ENCODE measurements at places on chromosomes 11 and 22.

DNA sequence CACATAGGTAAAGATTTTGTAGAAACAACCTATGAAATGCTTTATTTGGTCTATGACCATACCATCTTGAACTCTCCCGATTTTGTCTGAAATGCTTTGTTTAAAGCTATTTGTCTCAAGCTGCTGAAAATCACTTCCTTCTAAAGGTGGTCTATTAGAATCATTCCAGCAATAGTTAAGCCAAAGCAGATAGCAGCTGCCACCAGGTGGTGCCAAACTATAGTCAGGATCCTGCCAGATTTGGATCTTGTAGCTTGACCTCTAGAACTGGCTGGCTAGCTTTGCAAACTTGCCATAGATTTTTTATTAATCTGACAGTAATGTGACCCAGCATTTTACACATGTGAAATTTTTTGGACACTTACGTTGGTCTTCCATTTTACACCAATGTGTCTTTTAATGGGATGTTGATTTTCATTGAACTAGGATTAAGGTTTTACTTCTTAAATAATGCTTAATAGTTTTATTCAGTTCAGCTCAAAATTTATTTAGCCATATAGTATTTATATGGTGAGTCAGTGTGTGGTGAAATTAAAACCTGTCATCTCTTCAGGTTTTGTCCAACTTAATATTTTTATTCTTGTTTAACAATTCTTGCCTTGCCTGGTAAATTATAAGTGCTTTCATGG is 19.7 kb downstream of the CTR9 start:
- peak; percentile 58 for ATAC-seq

DNA sequence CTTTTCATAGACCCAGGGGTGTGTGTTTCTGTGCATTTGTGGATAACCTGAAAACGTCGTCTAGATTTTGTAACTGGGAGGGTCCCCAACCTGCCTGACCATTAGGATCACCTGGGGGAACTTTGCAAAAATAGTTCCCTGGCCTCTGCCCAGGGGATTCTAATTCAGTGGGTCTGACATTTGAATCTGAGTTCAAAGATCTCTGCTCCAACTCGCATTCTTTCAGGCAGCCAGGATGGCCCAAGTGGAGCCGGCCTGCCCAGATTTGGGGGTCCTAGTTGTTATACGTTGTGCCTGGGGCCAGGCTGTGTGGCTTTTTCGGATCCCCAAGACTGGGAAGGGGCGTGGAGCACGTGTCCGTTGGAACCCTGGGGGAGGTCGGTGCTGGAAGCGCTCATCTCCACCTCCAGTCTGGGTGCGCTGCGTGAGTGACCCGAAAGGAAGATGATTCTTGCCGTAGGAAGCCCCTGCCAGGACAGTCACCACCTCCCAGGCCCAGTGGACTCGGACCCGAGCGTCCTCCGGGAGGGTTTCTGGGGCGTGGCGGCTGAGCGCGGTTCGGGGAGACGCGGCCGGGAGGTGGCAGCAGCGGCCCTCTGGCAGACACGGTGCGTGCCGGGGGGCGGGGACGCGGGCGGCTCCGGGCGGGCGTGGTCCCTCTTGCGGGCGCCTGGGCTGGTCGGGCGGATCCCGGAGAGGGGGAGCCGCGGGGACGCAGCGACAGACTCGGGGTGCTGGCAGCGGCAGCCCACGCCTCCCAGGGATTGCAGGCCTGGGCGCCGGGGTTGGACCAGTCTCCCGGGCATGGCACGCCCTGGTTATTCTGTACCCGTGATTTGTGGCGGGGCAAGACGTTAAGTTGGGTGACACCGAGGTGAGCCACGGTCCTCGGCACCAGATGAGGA is 29.2 kb upstream of the PLET1 start:
- peak; percentile 89 for ATAC-seq

DNA sequence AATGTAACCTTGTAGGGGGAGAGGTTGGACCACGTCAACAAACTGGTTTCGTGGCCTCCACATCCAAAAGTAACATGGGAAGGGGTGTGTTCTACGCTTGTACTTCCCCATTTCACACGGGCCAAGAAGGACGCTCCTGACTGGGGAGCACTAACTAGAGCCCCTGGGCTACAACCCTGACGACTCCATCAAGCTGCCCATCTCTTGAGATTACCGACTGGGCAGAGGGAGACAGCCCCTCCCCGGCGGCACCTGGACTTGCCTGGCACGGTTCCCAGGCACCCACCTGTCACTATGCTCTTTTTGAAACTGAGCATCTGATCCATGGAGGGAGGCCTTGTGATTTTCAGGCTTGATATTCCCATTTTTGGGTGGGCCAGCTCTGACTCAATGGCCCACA is 68.5 kb downstream of the SHANK2 start:
- no peak for ATAC-seq

- no peak for ATAC-seq
Measured at GRCh38 chr11:40597546-40598113, 861.8 kb downstream of the LRRC4C start.

- no peak for ATAC-seq
Measured at GRCh38 chr11:92505689-92506088, 281.1 kb downstream of the FAT3 start.

DNA sequence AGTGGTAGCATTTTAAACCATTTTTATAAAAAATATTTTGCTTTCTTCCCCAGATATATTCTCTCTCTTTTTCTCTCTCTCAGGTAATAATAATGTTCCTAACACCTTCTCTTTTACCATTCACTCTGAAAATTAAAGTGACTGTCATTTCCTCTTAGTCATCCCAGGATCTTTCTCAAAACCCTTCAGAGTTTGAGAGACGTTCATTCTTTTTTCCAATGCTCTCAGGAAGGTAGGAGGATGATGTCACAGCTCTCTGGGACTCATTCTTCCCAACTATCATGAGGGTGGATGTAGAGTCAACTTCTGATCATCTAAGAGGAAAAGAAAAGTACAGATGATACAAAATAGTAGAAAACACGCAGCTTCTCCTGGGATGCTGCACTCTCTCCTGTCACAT is 60.2 kb upstream of the CRTAM start:
- ATAC-seq = no peak

GRCh38 chr22:31122532-31123291 is at the start of gene INPP5J:
Gene INPP5J, plus strand, starts transcription at chr22:31122966. Its CDS starts 49 bp downstream, at chr22:31123015.
- ATAC-seq = peak; percentile 96

GRCh38 chr11:63622323-63622722 is 8.1 kb upstream of the PLAAT3 start:
- ATAC-seq = no peak

GRCh38 chr22:43088627-43088983 is 586 bp downstream of the TTLL1 start:
- peak; percentile 5 for ATAC-seq

DNA sequence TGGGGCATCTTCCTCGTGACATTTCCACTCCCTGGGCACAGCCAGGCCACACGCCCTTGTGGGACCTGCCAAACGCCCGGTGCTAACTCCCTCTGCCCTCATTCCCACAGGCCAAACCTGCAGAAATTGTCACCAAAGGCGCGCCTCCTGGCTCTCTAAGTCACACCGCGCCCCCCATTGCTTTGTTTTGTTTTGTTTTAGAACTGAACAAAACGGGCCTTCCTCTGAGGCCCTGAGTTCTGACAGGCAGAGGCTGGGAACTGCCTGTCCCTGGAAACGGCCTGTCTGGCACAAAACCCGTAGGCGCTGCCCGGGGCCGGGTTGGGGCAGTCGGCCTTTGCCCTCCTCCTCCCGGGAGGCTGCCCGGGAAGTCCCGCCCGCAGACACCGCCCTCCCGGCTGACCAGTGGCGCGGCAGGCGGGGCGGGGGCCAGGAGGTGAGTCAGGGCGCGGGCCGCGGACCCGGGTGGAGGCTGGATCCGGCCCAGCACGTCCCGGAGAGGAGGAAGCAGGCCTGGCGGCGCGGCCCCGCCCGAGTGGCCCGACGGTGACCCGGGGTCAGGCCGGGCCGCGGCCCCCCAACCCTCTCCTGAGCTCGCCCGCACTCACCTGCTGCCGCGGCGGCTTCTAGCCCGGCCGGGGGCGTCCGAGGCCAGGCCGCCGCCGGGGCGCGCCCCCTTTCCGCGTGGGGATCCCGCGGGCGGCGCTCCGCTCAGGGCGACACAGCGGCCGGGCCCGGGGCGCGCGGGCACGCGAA is 465 bp downstream of the SUN2 start:
- ATAC-seq = peak; percentile 64

DNA sequence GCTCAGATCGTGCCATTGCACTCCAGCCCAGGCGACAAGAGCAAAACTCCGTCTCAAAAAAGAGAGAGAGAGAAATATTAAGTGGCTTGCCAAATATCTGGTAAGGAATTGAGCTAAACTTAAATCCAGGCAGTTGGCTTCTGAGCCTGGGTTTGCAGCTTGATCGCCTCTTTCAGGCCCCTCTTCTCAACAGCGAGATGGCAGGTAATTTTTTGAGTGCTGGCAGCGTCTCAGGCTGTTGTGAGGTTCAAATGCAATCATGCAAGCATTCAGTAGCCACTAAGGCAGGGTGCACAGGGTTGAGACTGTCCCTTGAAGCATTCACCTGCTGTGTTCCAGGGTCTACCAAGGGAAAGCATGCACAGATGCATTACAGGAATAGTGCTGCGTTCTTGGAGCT is 670 bp upstream of the CTSF start:
- no peak for ATAC-seq

DNA sequence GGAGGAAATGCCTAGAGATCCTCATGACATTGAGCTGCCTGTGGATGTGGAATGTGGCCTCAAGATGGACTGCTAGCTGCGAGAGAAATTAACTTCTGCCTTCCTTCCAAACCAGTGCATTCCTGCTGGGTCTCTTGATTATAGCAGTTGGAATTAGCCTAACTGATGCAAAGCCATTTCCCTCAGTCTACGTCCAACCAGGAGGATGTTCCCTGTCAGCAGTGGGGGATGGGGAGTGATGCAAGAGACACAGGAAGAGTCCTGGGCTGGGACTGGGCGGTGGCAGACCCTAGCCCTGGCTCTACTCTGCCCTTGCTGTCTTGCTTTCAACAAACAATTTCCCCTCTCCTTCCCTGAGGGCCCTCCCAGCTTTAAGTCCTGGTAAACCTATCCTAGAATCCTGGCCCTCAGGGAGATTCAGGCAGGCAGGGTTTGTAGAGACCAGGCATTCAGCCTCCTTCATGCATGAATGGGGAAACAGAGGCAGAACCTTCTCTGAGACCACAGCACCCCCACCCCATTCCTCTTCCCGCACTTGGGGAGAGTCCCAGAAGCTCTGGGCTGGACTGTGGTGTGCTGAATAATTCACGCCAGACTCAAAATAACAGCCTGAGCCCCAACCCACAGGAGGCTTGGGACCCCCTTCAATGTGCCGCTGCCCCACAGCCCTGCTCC is 17.0 kb downstream of the C11orf96 start:
- peak; percentile 18 for ATAC-seq

- ATAC-seq = peak; percentile 70
Measured at GRCh38 chr11:47147681-47148080, 29.0 kb downstream of the ARFGAP2 start.

GRCh38 chr22:37486224-37486845 is at the start of gene MFNG:
Gene MFNG, minus strand, starts transcription at chr22:37486384. Its CDS starts 207 bp downstream, at chr22:37486177.
- peak; percentile 59 for ATAC-seq
